ENCODE measurements at places on chromosomes 5 and 9.

DNA sequence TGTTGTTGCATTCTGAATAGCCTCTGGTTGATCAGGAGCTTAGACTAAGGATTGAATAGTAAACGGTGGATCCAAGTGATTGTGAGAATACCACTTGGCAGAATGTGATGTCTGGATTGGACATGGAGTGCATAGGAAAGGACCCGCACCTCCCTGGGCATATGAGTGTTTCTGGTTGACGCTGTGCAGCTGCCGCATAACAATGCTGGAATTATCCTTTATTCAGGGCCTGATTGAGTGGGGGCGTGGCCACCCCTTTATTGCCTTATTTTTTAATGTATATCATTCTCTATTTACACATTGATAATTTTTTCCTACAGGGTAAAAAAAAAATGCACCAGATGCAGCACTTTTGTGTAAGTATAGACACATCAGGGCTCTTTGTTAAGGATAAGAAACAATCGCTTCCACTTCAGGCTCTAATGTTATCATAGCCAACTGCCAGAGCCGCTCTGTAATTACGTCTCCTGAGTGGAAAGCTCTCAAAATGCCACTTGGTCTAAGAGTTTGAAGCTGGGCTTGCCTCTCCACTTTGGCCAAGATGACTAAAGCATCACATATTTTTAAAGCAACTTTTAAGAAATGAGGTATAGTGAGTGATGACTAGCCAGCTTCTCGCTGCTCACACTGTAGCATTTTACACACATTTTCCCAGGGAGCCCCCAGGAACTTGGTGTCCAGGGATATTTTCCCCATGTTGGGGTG, 5.7 kb downstream of the FGD3 start:
- DNase-seq = peak; percentile 24

- no peak for DNase-seq
Measured at GRCh38 chr5:161966564-161966963, 101.0 kb upstream of the GABRG2 start.

DNA sequence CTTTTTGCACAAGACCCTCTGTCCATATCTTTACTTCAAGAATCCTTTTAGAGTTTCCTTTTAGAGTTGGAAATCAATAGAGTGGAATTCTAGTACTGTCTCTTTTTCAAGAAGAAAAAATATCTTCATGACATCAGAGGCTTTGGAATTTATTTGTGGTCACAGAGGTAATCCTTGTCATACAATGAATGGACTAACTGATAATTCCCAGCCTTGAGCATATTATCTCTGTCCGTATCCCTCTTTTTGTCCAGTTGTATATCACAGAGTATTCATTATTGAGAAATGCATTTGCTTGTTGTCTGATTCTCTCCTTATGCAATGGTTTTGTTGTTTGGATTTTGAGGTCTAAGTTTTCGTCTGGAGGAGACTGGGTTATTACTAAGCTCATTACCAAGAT, 82.0 kb upstream of the HAPLN1 start:
- DNase-seq = no peak

DNA sequence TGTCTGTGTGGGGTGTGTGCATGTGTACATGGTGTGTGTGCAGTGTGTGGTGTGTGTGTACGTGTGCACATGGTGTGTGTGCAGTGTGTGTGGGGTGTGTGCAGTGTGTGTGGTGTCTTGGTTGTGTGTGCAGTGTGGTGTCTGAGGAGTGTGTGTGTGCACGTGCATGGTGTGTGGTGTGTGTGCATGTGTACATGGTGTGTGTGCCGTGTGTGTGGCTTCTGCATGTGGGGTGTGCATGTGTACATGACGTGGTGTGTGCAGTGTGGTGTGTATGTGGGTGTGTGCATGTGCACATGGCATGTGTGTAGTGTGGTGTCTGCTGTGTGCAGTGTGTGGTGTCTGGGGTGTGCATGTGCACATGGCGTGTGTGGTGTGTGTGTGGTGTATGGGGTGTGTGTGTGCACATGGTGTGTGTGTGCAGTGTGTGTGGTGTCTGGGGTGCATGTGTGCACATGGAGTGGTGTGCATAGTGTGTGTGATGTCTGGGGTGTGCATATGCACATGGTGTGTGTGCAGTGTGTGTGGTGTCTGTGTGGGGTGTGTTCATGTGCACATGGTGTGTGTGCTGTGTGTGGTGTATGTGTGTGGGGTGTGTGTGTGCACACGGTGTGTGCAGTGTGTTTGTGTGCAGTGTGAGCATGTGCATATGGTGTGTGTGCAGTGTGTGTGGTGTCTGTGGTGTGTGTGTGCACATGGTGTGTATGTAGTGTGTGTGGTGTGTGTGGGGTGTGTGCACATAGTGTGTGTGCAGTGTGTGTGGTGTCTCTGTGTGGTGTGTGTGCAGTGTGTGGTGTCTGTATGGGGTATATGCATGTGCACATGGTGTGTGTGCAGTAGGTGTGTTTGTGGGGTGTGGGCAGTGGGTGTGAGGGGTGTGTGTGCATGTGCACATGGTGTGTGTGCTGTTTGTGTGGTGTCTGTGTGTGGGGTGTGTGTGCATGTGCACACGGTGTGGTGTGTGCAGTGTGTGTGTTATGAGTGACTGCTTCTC, 40.6 kb upstream of the ZNG1F start:
- no peak for DNase-seq

- DNase-seq = no peak
Measured at GRCh38 chr9:76415731-76416130, 21.5 kb upstream of the RFK start.

DNA sequence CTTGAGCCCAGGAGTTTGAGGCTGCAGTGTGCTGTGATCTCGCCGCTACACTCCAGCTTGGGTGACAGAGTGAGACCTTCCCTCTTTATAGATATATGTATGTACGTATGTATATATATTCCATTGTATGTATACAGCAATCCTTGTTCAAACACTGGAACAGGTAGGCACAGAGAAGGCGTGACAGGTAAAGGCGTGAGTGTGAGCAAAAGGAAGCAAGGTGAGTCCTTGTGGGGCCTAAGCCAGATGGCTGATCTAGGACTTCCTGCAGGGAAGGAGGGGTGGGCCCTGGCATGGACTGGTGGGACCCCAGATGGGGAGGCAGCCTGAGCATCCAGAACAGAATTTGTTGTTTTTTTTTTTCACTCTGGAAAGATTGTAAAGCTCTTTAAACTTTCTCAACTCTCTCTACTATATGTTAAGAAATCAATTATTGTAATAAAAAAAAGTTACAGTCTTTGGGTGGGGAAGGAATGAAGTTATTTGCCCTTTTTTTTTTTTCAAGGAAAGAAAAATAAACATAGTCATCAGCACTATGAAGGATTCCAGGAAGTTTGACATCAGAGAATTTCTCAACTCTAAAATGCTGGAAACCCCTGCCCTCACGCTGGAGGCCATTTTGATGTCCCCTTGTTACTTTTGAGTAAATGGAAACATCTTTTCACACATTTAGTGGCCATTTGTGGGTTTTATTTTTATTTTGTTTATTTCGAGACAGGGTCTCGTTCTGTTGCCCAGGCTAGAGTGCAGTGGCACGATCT, 38.9 kb upstream of the STXBP1 start:
- DNase-seq = no peak

DNA sequence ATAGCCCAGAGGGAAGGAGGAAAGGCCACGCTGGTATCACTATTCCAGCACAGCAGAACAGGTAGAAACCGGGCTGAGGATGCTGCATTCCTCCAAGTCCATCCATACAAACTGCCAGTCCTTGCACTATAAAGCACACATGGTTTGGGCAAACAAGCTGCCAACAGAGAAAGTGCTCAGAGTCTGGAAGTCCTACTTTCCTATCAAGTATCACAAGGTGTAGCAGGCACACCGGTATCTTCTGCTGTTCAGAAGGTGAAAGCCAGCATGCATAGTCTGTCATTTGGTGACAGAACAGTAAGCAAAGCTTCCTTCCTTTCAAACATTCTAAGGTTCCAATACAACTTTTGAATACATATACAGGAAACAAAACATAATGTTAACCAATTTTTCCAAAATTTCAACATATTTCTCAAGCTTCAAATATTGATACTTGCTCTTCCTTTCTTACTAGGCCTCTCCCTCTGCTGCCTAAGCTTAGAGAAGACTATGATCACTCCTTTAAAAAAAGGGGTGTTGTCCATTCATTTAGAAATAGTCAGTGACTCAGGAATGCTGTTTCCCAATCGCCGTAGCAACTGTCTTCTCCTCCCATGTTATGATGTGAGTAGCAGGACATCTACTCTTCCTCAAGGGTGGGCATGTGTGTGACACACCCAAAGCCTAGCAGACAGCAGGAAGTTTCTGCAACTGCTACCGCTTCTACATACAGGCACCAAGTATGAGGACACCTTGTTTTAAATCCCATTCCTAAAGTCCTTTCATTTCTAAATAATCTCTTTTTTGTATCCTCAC, 14.7 kb downstream of the DIAPH1 start:
- DNase-seq = no peak

GRCh38 chr9:89756891-89757537, 152.2 kb downstream of the GADD45G start:
- peak; percentile 37 for DNase-seq

DNA sequence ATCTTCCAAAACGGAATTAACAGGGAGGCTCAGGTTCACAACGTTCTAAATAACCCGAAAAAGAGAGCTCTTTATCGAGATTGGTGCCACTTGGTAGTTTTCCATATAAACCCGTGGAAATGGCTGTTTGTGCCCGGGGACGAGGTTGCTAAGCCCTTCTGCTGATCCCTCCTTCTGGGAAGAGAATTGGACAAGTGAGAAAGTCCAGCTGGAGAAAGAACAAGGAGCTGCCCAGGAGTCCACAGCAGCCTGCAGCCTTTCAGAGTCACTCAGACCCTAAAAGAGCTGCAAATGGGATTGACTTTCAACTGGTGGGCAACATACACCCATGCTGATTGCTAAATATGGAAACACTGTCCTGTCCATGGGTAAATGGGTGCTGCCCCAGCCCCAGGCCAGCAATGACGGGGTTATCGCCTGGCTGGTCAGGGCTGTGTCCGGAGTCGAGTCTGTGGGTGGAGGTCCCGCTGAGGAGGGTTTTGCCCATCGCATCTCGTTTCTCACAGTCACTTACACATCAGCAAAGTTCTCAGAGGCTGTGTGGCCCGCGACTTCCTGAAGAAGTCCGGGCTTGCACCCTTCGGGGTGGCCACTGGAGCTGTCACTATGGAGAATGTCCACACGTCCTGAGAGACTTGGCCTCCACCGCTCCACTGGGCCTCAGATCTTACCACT, 40.7 kb upstream of the HSD17B3 start:
- DNase-seq = no peak

GRCh38 chr9:105275111-105275510, 30.7 kb downstream of the SLC44A1 start:
- no peak for DNase-seq

DNA sequence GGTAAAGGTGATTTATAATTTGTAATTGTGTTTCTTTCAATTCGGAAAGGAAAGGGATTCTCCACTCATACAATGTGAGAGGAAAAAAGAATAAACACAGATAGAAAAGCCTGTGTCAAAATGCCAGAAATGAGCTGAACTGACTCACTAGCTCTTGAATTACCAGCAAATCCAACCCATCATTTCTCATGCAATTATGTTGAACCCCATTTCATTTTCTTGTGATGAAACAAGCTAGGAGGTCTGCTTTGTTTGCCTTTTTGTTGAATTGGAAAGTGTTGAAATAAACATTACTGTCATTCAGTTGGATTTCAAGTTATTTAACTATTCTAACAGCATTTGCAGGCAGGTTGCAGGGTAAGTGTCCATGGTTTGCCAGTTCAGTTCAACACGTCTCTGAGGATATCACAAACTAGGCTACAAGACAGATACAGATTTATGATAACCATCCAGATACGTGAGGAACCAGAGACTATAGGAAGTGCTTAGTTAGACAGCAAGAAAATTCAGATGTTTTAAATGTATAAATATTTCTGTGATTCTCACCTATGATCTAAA, 547.2 kb downstream of the MAT2B start:
- no peak for DNase-seq

GRCh38 chr5:180829726-180830125, 27.1 kb upstream of the MGAT1 start:
- no peak for DNase-seq

DNA sequence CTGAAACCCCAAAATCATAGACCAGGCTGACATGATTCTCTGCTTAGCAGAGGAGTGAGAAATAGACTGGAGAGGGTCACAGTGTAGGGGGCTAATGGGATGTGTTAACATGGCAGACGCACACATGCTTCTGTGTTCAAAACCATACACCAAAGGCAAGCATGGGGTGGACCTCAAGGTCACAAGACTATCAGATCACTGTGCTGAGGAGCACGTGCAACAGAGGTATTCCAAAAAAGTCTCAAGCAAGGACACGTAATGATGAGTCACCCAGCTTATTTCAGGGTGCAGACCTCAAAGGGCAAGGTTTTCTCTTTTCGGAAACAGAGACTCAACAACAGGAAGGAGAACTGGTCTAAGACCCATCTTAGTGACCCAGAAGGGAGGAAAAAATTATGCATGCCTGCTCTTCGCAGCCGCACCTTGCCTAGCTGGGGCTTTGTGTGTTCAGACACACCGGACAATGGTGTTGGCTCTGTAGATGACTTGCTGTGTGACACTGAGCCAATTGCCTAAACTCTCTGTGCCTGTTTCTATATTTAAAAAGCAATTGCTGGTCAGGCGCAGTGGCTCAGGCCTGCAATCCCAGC, 20.3 kb downstream of the WHRN start:
- DNase-seq = no peak

DNA sequence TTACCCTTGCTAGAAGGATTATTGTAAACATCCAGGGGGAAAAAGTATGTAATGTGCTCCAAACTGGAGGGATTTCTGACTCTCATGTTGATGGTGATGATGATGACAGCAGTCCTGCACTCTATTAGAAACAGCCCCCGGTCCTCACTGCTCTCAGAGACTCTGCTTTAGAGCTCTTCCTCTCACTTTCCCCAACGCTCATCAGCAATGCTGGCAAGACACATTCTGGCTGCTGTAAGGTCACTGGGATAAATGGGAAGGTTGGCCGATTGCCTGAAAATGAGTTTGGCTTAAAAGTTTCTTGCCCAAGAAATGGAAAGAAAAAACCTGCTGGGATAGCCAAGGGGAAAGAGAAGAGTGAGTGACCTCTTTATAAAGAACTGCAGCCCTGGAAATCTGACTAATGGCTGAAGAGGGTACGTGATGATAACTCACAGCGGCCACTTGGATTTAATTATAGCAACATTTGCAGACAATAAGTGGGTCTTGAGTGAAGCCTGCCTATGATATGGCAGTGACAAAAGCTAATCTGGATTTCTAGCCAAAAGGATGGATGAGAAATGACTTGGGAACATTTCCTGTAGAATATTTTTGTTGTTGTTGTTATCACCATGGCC, 235.8 kb downstream of the TMEM38B start:
- no peak for DNase-seq

- no peak for DNase-seq
Measured at GRCh38 chr9:3823842-3824475, 298.2 kb upstream of the RFX3 start.

DNA sequence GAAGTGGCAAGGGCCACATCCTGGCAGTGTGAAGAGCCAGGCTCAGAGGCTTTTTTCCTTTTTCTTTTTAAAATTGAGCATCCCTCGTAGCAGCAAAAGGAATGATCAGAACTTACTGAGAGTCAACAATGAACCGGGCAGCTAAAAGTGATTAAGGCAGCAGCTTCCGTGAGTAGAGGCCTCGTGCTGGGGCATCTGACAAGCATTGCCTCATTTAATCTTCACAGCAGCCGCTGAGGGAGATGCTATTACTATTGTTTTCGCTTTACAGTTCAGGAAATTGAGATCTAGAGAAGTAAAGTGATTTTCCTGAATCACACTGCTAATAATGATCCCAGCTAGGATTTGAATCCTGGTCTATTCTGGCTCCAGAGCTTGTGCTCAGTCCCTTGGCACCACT, 30.7 kb upstream of the PTGS1 start:
- DNase-seq = no peak

GRCh38 chr5:2906302-2907090, 155.0 kb upstream of the IRX2 start:
- DNase-seq = no peak

- no peak for DNase-seq
Measured at GRCh38 chr5:127031147-127031862, 947 bp upstream of the MARCHF3 start.

All from breast epithelium (tissue), 4 donors.